Pulmonary artery endothelial cell (primary cell): ENCODE measurements at places on chromosomes 5 and 9. TPM values are rescaled to one million over a fixed set of nuclear protein-coding genes. Genes with fewer than 3 reads are reported as not detected.

Gene IL9
- total RNA-seq: not detected in 2 replicates

Gene NIPAL4
- not detected in 2 replicates for total RNA-seq

Gene PCDHGA4
- 2.0 and 3.5 TPM in 2 replicates for total RNA-seq

Gene SELENOP
- 0.40 and 0.53 TPM in 2 replicates for total RNA-seq

Gene RNF180
- 5.0 and 6.8 TPM in 2 replicates for total RNA-seq

Gene DELE1
- 45.1 and 61.3 TPM in 2 replicates for total RNA-seq

Gene FREM1
- 0.18 and 0.20 TPM in 2 replicates for total RNA-seq

Gene FAM81B
- total RNA-seq: 0.20 TPM in 1 of 2 replicates, not detected in the other

Gene ACOT12
- 0.13 TPM in 1 of 2 replicates, not detected in the other for total RNA-seq

Gene LCN2
- total RNA-seq: not detected in 2 replicates

Gene ECSCR
- 448 and 513 TPM in 2 replicates for total RNA-seq

Gene SARDH
- total RNA-seq: 0.20 and 0.35 TPM in 2 replicates

Gene TRIP13
- total RNA-seq: 37.9 and 53.7 TPM in 2 replicates

Gene ACTBL2
- total RNA-seq: not detected in 2 replicates

Gene PRXL2C
- 22.9 and 25.1 TPM in 2 replicates for total RNA-seq

Gene OGN
- total RNA-seq: not detected in 2 replicates

Gene CNTRL
- 8.9 and 13.3 TPM in 2 replicates for total RNA-seq

Gene C8G
- total RNA-seq: 0.67 TPM in 1 of 2 replicates, not detected in the other

Gene ADAMTS6
- 73.1 and 117 TPM in 2 replicates for total RNA-seq

Gene IL7R
- total RNA-seq: 0.39 and 1.2 TPM in 2 replicates

Gene SLC46A2
- total RNA-seq: not detected in 2 replicates

Gene ANKRD31
- not detected in 2 replicates for total RNA-seq

Gene FXN
- 6.3 and 6.8 TPM in 2 replicates for total RNA-seq

Gene IGFBPL1
- total RNA-seq: 0.11 and 0.33 TPM in 2 replicates

Gene CCDC187
- not detected in 2 replicates for total RNA-seq

Gene PCDHAC2
- 2.0 and 2.5 TPM in 2 replicates for total RNA-seq

Gene ENTPD8
- total RNA-seq: 0.04 and 0.07 TPM in 2 replicates

Gene IL5
- total RNA-seq: not detected in 2 replicates

Gene SLC25A48
- total RNA-seq: not detected in 2 replicates

Gene ADGRV1
- 0.04 and 0.20 TPM in 2 replicates for total RNA-seq

Gene PCDHGA6
- total RNA-seq: 1.3 and 1.4 TPM in 2 replicates

Gene GKAP1
- 0.79 and 2.7 TPM in 2 replicates for total RNA-seq

Gene SEMA6A
- total RNA-seq: 0.35 and 0.92 TPM in 2 replicates

Gene TRPM3
- total RNA-seq: 0.99 and 2.9 TPM in 2 replicates

Gene FOXD4L4
- total RNA-seq: 0.20 and 0.25 TPM in 2 replicates

Gene C9
- total RNA-seq: 0.25 TPM in 1 of 2 replicates, not detected in the other

Gene F12
- total RNA-seq: 1.1 and 1.5 TPM in 2 replicates

Gene FAM78A
- total RNA-seq: 3.7 and 4.9 TPM in 2 replicates

Gene B4GALT7
- 34.6 and 37.1 TPM in 2 replicates for total RNA-seq

Gene CDKN2B
- 2.3 and 3.5 TPM in 2 replicates for total RNA-seq

Gene CDC20B
- 0.07 and 0.14 TPM in 2 replicates for total RNA-seq

Gene KLF4
- total RNA-seq: 1.1 and 1.6 TPM in 2 replicates

Gene SPINK7
- not detected in 2 replicates for total RNA-seq

Gene FOXD4L3
- 0.07 TPM in 1 of 2 replicates, not detected in the other for total RNA-seq

Gene OTP
- not detected in 2 replicates for total RNA-seq

Gene WDR38
- 0.07 TPM in 1 of 2 replicates, not detected in the other for total RNA-seq

Gene HAND1
- 0.07 TPM in 1 of 2 replicates, not detected in the other for total RNA-seq

Gene OR13C9
- not detected in 2 replicates for total RNA-seq

Gene HTR1A
- total RNA-seq: not detected in 2 replicates

Gene INSL6
- not detected in 2 replicates for total RNA-seq

Gene LHX3
- not detected in 2 replicates for total RNA-seq

Gene GABRA1
- total RNA-seq: not detected in 2 replicates

Gene RAB3C
- total RNA-seq: 0.14 and 0.20 TPM in 2 replicates

Gene HAPLN1
- not detected in 2 replicates for total RNA-seq
